ENCODE measurements at places on chromosomes 12 and 14.
A peak's percentile ranks its signal among the peaks of the same experiment; 100 is the strongest.

- peak; percentile 79 for DNase-seq
Measured at GRCh38 chr12:105462831-105463230, 132.3 kb downstream of the C12orf75 start.

GRCh38 chr14:49893309-49894213, 679 bp downstream of the ARF6 start:
- peak; percentile 52 for DNase-seq

DNA sequence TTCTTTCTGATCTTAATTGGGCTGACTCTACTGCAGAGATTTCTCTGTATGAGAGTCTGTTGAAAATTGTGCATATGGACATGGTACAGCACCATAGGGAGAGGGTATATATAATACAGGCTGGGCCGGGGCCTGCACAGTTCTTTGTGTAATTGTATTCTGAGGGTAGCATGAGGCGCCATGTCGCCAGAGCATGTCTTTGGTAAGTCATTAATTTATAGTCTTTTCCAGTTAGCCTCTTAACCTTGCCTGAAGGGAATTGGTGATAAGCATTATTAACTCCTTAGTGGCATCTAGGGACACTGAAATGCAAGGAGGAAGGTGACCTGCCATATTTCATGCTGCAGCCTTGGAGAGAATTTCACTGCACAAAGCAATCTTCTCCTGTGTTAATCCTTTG, 569.9 kb downstream of the TMTC2 start:
- DNase-seq = no peak

GRCh38 chr12:22435583-22435982, 101.1 kb upstream of the ST8SIA1 start:
- no peak for DNase-seq

- no peak for DNase-seq
Measured at GRCh38 chr14:96589577-96589976, 87.4 kb downstream of the PAPOLA start.

DNA sequence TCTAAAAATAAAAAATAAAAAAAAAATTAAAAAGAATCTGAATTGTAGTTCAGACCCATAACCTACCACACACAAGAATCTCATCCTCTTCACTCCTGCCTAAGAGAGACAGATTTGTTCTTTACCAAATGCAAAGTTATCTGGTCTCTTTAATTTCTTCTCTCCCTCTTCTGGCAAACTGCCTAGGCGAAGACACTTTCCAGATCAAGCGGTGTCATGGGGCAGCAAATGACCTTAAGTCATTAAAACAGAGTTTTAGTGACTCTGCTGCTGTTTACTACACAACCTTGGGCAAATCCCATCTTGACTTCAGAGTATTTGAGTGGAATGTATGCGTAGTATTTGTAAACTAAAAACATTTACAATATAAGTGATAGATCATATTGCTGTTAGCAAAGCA, 60.9 kb upstream of the NID2 start:
- DNase-seq = no peak

GRCh38 chr14:79453276-79453675, 758.0 kb downstream of the DIO2 start:
- DNase-seq = no peak

DNA sequence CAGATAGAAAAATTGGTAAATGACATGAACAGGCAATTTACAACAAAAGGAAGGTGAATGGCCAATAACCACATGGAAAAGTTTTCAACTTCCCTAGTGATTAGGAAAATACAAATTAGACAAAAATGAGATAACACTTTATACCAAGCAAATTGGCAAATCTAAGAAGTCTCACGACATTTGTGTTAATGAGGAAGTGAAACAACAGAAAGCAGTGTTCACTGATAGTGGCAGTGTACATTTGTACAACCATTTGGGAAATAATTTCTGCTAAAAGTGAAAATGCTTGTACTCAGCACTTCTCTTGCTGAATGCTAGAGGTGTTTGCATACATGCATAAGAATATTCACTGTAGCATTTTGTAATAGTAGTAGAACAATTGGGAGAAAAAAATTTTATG, 126.6 kb downstream of the LLPH start:
- DNase-seq = no peak

DNA sequence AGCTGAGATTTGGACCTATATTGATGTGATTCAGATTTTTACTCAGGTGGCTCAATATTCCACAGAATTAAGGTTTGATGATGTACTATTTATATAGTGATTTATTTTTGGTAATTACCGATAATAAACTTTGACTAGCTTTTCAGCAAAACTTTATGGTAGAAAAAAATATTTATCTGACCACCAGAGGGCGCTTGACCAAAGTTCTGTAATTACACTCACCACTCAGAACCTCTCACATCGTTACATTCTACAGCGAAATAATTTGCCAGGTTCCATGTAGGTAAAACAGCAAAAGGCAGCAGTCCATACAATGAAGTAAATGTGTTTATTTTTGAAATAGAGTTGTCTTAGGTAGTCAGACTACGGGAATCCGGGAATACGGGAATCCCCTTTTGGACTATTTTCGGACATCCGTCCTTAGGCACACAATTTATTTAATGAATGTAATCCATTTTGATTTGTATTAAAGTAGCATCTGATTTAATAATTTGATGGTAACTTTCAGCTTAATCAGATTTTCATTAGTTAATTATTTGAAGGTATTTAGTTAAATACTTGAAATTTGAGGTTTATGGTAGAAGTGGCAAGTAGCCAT, 143.0 kb upstream of the DDHD1 start:
- peak; percentile 57 for DNase-seq

DNA sequence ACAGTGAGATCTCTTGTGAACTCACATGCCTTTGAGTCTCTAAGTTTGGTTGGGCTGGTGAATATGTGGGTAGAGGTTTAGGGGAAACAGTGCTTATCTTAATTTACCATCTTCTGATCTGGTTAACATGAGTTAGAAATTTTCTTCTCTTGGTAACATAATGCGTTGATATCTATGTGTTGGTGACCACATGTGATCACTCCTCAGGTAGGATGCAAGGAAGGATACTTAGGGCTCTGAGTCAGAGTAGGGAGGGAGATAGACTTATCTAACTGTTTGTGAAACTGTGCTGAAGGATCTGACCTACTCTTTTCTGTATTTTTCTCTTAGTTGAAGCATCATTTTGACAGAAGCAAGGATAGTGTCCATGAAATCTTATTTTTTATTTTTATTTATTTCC, 23.1 kb downstream of the FAM234B start:
- DNase-seq = no peak

DNA sequence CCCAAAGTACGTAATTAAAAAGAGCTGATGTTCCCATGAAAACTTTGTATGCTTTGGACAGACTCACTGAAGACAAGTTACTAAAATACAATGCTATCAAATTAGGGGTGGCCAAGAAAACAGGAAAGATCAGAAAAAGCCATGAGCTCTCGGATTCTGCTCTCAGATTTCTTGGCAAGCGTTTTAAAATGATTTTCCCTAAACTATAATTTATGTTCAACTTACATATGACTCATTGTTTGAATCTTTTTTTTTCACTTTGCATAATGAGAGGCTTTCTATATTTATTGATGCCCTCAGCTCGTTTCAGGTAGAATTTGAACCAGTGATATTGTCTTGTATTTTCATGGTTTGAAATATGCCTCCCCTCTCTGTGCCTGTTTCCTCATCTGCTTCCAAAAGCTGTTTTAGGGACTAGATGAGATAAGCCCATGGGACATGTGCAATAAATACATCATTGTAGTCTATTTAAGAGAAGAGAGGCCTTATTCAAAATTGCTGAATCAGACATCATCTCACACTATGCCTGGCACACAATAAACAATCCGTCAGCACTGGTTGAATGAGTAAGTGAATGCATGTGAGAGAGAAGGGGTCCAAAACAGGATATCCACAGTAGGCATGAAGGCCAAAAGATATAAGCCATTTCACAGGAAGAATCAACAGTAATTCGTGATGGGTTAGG, 4.7 kb upstream of the IPO8 start:
- DNase-seq = no peak

GRCh38 chr12:15797818-15798217, 8.6 kb upstream of the EPS8 start:
- DNase-seq = no peak

DNA sequence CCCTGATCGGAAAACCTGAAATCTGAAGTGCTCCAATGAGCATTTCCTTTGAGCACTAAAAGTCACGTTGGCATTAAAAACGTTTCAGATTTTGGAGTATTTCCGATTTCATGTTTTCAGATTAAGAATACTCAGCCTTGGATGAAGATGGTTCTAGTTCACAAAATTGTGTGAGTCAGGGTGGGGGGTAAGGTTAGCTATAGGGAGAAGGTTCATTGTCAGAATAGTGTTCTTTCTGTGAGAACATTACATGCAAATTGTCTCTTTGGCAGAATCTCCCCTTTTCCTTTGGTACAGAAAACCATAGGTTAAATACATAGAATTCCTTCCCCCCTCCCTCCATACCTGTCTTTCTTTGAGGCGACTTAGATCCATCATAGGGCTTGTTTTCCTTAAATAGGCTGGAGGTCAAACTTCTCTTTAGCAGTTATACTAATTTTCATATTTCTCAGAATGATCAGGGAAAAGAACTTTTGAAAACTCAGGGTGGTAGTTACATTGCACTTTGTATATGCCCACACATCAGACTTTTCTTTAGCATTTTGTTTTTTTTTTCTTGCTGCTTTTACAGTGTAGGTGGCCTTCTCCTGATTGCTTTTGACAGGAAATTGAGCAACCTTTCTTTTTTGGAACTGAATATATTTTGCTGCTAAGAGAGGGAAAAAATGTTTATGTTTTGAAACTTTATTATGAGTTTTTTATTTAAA, 503.5 kb downstream of the PCNX1 start:
- DNase-seq = no peak

DNA sequence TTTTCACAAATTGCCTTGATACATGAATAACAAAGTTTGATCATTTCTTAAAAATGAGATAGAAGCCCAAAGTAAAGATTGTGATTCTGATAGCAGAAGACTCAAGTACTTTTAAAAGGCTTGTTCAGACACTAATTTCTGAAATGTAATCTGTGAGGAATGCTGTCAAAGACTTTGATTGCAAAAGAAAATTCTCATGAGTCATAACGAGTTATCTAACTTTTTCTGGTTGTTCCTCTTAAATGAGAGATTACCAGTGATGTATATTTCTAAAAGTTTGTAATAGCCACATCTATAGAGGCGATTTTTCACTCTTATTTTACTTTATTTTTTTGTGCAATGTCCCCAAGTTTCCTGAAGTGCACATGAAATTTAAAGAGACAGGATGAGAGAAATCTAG, 7.0 kb downstream of the PYGL start:
- DNase-seq = peak; percentile 85

GRCh38 chr12:125128439-125129178, 63.4 kb downstream of the AACS start:
- no peak for DNase-seq

- peak; percentile 56 for DNase-seq
Measured at GRCh38 chr14:66746316-66747006, 238.5 kb downstream of the GPHN start.

GRCh38 chr14:75242546-75243273, 35.9 kb upstream of the FOS start:
- DNase-seq = peak; percentile 92

DNA sequence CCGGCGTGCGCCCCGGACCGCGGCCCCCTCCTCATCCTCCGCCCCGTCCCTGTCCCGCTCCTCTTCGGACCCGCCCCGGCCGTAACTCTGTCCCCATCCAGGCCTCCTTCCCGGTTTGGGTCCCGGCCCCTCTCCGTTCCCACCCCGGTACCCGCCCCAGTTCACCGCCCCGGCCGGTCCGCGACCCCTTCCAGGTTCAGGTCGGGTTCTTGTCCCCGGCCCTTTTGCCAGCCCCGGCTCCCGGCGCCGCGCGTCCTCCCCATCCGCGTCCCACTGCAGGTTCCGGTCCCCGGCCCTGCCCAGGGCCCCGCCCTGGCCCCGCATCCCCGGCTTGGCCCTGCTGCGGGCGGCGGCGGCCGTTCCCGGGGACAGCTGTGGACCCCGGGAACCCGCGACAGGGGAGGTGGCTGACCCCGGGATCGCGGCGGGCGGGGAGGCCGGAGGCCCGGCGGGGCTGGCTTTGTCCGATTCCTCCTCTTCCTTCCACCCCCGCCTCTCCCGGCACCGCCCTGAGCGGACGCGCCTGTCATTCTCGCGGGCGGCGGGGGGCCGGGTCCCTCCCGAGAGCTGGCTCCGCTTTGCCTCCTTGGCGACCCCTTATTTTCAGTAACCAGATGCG, 601 bp downstream of the KLC1 start:
- DNase-seq = peak; percentile 27

DNA sequence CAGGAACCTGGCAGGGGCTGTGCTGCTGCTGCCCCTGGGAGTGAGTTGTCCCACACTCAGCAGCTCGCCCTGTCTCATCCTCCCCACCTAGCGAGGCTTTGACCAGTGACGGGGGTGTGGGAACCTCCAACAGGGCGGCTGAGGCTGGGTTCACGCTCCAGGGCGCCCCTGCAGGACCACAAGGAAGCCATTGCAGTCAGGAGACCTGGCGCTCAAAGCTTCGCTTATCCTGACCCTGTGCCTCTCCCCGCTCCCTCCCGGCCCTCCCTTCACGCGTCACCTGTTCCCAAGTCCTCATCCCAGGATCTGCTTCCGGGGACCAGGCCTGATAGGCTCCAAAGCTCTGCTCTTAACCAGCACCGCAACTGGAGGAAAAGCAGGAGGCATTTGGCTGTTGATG, 272.0 kb upstream of the SFSWAP start:
- DNase-seq = no peak

- peak; percentile 77 for DNase-seq
Measured at GRCh38 chr14:22266142-22266442, 322.9 kb downstream of the DAD1 start.

DNA sequence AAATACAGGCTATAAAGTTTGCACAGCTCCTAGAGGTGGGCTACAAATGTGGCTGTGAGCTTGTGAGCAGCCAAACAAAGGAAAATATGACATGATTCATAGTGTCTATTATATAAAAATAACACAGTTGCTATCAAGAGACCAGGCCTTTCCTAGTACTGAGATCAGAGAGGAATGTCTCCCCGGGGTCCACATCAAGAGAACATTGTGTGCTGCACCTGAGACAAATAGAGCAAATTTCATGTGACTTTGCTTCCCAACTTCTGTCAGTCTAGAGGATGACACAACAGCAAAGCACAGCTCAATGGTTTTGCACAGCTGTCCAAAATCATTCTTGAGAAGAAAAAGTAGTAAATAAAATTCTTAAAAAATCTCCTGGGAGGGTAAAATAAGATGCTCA, 297.5 kb upstream of the PRKD1 start:
- DNase-seq = no peak

- peak; percentile 39 for DNase-seq
Measured at GRCh38 chr14:30525833-30526232, 33.1 kb upstream of the G2E3 start.

- DNase-seq = no peak
Measured at GRCh38 chr14:104297721-104298401, 159.5 kb downstream of the KIF26A start.

DNA sequence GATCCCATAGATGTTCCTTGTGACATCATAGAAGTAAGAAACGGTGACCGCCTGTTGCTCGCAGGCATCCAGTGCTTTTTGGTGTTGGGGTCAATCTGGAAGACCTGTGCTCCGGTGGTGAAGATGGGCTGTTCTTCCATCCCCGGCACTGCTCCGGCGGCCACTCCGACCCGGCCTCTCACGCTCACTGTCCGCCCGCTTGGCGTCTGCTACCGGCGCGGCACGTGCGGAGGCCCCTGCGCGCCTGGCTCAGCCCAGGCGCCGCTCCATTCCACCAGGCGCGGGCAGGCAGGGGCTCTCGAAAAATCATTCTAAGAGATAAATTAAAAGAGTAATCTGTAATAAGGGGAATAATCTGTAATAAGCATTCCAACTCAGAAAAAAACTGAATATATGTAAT, 934.5 kb downstream of the TMEM121 start:
- no peak for DNase-seq

Data from epithelial cell of esophagus (primary cell).